Stimulated activated CD8-positive, alpha-beta memory T cell treated with anti-CD3 and anti-CD28 coated beads, Interleukin-4, amount 100 ng/mL, for 1 hour (primary cell): ENCODE measurements at places on chromosomes 4 and X.

DNA sequence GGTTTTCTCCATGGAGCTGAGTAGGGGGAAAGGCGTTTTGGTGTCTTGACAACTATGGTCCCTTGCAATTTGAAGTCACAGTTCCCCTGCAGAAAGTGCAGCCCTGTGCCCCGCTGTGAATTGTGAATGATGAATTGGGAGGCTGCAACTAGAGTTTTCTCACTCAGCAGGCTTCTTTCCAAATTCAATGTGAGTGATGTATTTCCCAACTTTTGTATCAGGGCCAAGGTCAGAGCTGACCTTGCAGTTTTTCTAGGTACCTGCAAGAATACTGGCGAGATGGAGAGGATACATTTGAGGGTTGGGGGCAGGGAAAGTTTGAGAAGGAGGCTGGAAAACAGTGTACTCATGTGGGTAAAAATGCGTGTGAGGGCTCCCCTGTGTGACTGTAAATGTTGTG lies 11.7 kb downstream of the PHEX start:
- DNase-seq: no peak

- DNase-seq: no peak
Observed at GRCh38 chr4:76305033-76305687, 1.4 kb upstream of the STBD1 start.

- DNase-seq: no peak
Observed at GRCh38 chr4:165810726-165811125, 62.3 kb upstream of the TLL1 start.

DNA sequence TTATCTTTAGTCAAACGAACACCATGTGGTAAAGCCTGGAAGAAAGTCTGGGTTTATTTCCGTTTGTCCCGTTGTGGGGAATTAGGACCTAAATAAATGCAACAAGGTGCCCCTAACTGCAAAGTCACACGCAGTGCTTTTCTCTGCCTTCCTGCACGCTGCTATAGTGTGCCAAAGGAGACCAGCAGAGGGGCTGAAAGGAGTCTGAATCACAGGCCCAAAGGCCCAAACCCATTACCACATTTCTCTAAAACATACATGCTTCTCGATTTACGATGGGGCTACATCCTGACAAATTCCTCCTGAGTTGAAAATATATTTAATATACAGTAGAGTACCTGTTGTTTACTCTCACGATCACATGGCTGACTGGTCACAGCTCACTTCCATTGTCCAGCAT lies 4.5 kb downstream of the VEGFC start:
- no peak for DNase-seq

- DNase-seq: no peak
Observed at GRCh38 chr4:20487852-20488251, 212.4 kb upstream of the PACRGL start.

- no peak for DNase-seq
Observed at GRCh38 chr4:85760511-85760910, 285.6 kb downstream of the ARHGAP24 start.

DNA sequence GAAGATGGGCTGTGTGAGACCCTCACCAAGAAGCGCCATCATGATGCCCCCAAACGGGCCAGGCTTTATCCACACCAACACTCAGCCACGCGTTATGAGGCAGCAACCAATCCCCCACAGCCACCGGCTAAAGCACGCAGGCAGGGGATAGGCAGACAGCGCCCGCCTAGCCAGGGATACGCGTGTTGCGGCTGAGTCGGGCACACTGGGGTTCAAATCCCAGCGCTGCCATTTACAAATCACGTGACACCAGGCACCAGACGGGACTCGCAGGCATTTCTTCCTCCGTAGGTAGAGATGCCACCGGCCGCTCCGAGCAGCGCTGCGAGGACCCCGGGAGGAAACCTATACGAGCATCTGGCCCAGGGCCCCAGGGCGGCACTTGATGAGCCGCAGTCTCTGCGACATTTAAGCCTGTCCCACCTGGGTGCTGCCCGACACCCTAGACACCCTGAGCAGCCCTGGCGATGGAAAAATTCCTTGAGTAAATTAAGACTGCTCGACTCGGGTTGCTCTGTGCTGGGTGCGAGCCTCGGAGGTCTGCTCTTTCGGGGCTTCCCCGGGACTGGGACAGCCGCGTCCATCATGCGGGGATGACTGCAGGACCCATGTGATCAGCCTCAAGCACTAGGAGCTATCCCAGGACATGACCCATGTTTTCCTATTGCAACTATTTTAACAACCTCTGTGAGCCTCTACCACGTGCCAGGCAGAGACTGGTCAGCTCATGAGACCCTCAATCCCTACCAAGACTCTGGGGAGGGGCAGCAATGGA lies 6.3 kb downstream of the ABLIM2 start:
- no peak for DNase-seq

- no peak for DNase-seq
Observed at GRCh38 chrX:43508694-43509093, 147.4 kb upstream of the MAOA start.

GRCh38 chr4:42995343-42995944 lies 102.9 kb downstream of the GRXCR1 start:
- no peak for DNase-seq

DNA sequence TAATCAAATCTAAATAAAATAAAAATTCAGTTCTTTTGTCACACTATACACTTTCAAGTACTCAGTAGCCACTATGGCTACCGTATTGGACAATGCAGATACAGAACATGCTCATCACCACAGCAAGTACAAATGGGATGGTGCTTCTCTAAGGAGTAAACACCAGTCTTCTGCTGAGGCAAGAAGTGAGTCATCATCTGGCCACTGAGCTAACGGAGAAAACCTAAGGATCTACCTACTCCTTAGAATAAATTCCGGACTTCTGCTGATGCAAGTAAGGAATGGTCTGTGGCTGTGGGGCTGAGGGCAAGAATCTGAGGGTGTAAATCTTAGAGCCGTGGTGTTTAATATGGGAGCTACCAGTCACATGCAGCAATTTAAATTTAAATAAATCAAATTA lies 11.3 kb upstream of the RBMXL3 start:
- no peak for DNase-seq

- no peak for DNase-seq
Observed at GRCh38 chr4:93232883-93233282, 595.7 kb upstream of the ATOH1 start.

- no peak for DNase-seq
Observed at GRCh38 chrX:13283950-13284546, 35.8 kb downstream of the ATXN3L start.

- no peak for DNase-seq
Observed at GRCh38 chr4:150037251-150037856, 40.9 kb upstream of the DCLK2 start.

- no peak for DNase-seq
Observed at GRCh38 chr4:156886481-156886880, 85.1 kb downstream of the PDGFC start.

- no peak for DNase-seq
Observed at GRCh38 chrX:107451731-107452130, 2.3 kb downstream of the FRMPD3 start.

- no peak for DNase-seq
Observed at GRCh38 chrX:13078739-13079444, 34.5 kb upstream of the FAM9C start.

GRCh38 chr4:158826057-158826456 lies 57.2 kb downstream of the FNIP2 start:
- no peak for DNase-seq

- no peak for DNase-seq
Observed at GRCh38 chrX:10155137-10155536, 1.6 kb upstream of the CLCN4 start.

DNA sequence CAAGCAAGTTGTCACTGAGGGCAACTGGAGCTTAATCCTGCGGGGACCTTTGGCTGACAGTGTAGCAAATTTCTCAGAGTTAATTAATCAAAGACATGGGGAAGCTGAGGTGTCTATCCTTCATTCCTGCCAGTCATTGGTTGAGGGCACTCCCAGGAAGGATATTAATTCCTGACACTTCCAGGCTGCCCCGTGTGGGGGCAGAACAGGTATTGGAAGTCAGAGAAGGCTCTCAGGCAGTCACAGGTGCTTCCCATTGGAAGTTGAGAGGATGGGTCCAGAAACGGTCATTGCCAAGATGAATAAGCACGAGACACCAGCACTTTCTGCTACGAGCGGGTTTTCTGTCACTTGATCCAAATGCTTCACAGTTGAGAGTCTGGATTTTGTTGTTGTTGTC lies 29.1 kb upstream of the CD38 start:
- DNase-seq: no peak

DNA sequence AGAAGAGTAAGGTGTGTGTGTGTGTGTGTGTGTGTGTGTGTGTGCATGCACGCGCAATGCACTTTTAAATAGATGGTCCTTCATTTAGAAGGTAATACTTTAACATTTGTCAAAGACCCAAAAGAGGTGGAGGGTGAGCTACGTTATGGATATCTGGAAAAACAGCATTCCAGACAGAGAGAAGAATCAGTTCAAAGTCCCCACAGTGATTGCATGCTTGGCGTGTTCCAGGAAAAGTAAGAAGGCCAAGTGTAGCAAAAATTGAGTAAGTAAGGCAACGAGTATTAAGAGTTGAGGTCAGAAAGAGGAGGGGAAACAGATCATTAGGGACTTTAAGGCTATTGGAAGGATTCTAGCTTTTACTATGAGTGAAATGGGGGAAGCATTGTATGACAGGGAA lies 21.9 kb upstream of the GABRE start:
- no peak for DNase-seq

DNA sequence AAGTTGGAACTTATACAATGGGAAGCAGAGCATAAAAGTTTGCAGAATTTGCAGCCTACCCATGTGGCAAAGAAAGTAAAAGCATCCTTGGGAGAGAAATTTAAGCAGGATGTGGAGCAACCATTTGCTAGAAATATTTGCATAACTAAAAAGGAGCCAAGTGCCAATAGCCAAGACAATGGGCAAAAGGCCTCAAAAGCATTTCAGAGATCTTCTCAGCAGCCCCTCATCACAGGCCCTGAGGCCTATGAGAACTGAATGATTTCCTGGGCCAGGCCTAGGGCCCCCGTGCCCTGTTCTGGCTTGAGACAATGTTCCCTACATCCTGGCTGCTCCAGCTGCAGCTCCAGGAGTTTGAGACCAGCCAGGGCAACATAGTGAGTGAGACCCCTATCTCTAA lies 25.3 kb upstream of the RAB28 start:
- no peak for DNase-seq

DNA sequence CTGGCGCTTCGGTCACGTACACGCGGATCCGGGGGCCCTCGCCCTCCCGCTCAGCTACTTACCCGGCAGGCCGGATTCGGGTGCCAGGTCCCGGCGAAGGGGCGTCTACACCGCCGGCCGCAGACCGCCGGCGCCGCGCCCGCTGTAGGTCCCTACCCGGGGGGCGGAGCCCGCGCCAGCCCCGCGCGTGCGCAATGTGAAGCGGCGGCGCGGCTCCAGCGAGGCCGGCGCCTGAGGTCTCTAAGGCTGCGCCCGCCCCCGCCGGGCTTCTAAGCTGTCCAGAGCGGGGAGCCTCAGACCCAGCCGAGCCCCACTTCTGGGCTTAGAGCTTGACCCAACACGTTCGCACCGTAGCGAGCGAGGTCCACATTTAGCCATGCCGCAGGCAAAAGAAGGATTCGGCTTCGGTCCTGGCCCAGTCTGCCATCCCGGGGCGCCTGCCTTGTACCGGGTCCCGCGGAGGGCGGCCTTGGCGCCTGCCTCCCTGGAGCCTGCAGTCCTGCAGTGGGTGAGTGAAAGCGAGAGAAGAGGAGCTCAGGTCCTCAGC lies at the start of gene ZNF518B:
TSS of gene ZNF518B (minus strand) at position 172 of the 547 bp plus-strand sequence. CDS start 11,098 bp downstream, outside the sequence.
- DNase-seq: peak; percentile 32

DNA sequence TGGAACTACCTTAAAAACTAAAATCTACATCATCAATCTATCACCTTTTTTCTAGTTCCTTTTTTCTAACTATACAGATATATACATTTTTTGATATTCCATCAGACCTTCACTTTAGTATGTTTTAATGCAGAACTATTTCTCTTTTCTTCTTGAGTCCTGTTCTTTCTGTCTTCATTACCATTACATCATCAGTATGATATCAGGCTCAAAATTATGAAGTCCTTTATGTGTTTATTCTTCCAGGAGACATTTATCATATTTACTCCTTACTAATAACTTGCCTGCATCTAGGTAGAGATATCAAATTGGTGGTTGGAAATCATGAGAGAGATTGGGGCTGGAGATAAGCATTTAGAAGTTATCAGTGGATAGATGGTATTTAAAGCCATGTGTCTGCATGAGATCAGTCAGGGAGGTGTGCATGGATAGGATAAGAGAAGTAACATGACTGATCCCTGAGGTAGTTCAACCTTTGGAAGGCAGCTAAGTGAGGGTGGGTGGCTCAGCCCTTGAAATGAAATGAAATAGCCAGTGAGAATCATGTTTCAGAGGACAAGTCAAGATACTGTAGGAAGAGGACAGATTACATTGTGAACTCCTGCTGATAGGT lies 43.1 kb downstream of the MRPL1 start:
- DNase-seq: no peak

- DNase-seq: no peak
Observed at GRCh38 chrX:13376857-13377549, 57.1 kb upstream of the ATXN3L start.

- DNase-seq: no peak
Observed at GRCh38 chr4:10554121-10554520, 96.9 kb upstream of the ZNF518B start.

DNA sequence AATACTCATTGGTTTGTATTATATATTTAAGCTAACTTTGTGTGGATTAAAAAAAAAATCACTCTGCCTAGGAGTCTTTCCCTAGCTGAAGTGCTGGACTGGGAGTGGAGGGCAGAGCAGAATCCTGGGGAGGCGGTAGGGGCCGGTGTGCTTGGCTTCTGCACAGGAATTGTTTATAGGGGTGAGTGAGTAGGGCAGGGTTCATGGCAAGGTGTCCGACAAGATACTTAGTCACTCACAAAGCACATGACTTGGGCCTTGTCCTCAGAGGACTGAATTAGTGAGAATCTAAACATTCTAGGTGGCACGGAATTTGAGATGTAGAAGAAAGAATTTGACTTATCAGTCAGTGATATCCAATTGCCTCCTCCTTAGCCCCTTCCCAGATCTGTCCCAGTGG lies 32.2 kb downstream of the FNIP2 start:
- DNase-seq: no peak

DNA sequence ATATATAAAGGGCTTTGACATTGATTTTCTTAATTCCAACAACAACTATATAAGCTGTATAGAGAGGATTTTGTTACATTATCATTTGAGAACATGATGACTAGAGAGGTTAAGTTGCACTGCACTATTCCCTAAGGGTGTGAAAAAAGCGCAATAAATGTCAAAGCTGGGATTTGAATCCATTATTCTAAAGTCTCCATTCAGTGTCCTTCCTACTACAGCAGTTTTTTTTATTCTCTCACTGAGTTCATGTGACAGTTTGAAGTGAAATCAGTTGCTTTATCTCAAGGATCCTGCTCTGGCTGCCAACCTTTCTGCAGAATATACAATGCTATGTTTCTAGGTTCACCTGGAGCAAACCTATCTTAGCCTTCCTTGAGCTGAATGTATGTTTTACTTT lies 177.5 kb downstream of the ANKRD50 start:
- no peak for DNase-seq
